ENCODE measurements at places on chromosomes 12 and 14. TPM values are rescaled to one million over a fixed set of nuclear protein-coding genes. Genes with fewer than 3 reads are reported as not detected.

MMP19 gene
- 0.31 TPM for total RNA-seq

PCK2 gene
- total RNA-seq: 125 TPM

AMN gene
- total RNA-seq: not detected

RAP1B gene
- 213 TPM for total RNA-seq

PITPNM2 gene
- 6.5 TPM for total RNA-seq

ADCY4 gene
- 1.6 TPM for total RNA-seq

FOXA1 gene
- total RNA-seq: 0.12 TPM

TTC9 gene
- total RNA-seq: 9.5 TPM

EGLN3 gene
- total RNA-seq: 1.9 TPM

ARMH4 gene
- total RNA-seq: 0.29 TPM

COCH gene
- total RNA-seq: 0.75 TPM

SLC2A13 gene
- 3.4 TPM for total RNA-seq

SPX gene
- total RNA-seq: 0.36 TPM

SMOC1 gene
- total RNA-seq: not detected
